ENCODE measurements at places on chromosomes 1 and 21. TPM values are rescaled to one million over a fixed set of nuclear protein-coding genes. Genes with fewer than 3 reads are reported as not detected.
A peak's percentile ranks its signal among the peaks of the same experiment; 100 is the strongest.

- DNase-seq, result no peak
Observed at GRCh38 chr1:202304375-202304774, 37.4 kb downstream of the UBE2T start.

GRCh38 chr1:62746086-62746808 lies 37.7 kb upstream of the ATG4C start:
- DNase-seq, result peak; percentile 59

Gene CYP4X1
- not detected for total RNA-seq

DNA sequence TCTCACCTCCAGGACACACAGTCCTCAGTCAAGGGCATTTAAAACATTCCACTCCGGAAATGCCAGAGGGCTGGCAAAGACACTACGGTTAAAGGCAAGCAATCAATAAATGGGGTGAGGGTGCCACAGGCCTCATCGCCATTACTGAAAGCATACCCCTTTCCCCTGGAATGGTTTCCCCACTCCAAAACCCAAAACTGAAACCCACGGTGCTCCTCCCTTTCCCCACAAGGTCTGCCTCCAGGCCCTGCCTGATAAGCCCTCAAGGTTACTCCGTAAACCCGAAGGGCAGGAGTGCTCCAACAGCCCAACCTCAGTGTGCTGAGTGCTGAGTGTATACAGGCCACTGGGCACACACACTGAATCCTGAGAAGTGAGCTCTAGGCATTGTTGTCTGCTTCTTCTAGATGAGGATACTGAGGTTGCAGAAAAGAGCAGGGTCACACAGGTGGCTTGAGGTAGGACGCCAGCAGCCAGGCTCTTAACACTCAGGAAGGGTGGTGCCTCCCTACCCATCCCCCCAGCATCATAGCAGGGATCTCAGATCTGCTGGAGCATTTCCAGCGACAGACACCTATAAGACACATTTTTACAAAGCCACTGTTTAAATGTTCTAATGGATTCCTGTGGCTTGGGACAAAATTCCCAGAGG lies 29.0 kb downstream of the SSBP3 start:
- no peak for DNase-seq

DNA sequence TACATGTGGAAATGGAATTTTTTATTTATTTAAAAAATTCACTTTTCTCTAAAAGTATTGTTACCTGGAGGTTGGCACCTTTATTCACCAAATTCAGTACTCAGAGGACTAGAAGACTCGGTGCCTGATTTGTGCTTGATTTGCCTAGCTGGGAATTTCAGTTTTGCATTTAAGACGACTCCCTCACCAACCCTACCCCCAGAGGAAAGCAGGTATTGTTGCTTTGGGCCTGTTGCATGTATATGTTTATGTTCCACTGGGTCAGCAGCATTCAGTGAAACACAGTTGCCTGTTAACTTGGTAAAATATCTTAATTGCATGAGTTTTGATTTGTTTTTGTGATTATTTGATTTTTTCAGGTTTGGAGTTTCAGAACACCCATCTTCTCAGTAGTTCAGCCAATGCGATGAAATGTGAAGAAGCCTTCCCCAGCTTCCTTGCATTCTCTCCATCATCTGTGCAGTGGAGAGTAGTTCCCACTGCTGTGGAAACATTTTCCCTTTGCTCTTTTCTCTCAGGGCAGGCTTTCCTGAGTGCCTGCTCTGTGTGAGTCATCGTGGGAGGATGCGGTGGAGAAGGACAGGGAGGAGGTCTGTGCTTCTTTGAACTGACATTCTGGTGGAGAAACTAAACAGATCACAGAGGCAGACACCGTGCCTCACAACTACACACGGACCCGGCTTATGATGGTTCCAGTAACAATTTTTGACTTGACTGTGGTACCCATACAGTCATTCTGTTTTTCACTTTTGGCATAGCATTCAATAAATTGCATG lies 6.4 kb downstream of the ADARB1 start:
- DNase-seq, result peak; percentile 63

Gene EPHB2
- 2.6 TPM for total RNA-seq

- DNase-seq, result no peak
Observed at GRCh38 chr1:200029035-200029821, 1.7 kb downstream of the NR5A2 start.

- DNase-seq, result no peak
Observed at GRCh38 chr1:75342786-75343185, 208.6 kb downstream of the LHX8 start.

DNA sequence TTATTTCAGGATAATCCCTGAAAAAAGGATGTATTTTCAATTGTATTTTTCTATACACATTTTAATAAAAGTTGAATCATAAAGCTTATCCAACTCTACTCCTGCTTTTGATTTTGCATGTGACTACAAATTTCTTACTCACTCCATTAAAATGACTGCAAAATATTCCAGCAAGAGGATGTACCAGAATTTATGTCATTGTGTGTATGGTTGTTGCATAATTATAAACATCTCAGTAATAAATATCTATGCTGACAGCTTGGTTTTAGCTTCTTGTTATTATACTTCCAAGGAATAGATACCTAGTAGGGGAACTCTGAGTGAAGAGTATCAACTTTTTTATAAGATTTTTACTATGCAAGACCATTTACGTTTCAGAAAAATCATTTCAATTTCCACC lies 463.2 kb upstream of the RUNX1 start:
- peak; percentile 27 for DNase-seq

DNA sequence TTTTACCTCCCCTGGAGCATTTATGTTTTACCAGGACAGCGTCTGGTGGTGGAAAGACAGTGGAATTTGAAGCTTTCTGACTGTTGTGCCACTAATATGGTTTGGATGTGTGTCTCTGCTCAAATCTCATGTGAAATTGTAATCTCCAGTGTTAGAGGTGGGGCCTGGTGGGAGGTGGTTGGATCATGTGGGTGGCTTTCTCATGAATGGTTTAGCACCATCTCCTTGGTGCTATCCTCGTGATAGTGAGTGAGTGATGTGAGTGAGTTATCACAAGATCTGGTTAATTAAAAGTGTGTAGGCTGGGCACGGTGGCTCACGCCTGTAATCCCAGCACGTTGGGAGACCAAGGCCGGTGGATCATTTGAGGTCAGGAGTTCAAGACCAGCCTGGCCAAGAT lies 23.7 kb downstream of the PHLDA3 start:
- DNase-seq, result no peak

GRCh38 chr1:175506081-175506480 lies 237.3 kb downstream of the TNR start:
- DNase-seq, result no peak

DNA sequence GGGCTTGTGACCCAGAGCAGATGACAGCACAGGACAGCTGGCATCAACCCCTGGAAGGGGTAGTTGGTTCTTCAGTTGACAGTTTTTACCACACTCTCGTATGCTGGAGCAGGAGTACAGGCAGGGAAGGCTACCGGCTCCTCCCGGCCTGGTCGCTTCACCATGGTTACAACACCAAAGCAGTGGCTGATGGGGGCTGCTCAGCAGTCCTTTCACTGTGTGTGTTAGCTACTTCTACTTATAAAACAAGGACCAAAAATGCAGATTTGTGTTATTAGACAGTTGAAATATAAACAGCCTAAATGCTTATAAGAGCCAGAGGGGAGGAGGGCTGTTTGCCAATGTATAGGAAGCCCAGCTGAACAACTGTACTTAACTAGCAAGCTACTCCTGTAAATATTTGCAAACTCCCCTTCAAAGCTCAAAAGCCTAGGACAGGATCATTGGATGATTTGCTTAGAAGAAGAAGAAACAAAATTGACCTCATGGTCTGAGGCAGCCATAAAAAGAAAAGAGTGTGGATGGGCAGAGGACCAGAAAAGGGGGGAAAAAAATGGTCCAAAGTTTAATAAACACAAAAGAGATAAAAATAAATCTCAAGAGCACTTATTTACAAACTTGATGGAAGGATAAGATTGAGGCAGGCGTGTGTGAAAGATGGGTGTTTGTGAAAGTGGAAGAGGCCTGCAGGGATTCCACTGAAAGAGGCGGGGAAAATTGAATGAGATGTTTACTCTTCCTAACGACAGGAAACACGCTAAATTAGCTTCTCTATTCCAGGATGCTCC lies 57.1 kb downstream of the TGFB2 start:
- DNase-seq, result no peak

Gene MRPL24
- 86.1 TPM for total RNA-seq

- DNase-seq, result no peak
Observed at GRCh38 chr1:111332190-111332589, 41.5 kb downstream of the CHIA start.

DNA sequence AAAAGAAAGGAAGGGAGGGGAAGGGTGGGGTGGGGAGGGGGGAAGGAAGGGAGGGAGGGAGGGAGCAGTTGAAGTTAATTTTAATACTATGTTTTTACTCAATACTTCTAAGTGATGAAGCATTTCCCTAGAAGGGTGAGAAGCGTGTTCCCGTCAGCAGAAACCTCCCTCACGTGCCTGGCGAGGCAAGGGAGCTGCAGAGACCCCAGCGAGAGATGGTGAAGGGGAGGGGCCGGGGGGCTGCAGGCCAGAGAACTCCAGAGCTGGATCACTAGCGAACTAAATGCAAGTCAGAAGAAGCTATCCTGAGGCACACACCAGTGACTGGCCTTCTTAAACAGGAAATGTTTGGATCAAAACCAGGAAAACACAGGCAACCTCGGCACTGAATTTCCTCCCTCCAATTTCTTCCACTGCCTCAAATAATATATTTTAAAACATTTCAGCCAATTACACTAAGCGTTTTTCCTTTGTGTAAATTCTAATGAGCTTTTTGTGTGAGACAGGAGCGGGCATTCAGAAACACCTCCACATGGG lies 18.0 kb downstream of the WDR4 start:
- DNase-seq, result no peak

Gene RHCE
- total RNA-seq, result 1.6 TPM

GRCh38 chr1:111505641-111506119 lies 2.2 kb upstream of the ADORA3 start:
- no peak for DNase-seq

DNA sequence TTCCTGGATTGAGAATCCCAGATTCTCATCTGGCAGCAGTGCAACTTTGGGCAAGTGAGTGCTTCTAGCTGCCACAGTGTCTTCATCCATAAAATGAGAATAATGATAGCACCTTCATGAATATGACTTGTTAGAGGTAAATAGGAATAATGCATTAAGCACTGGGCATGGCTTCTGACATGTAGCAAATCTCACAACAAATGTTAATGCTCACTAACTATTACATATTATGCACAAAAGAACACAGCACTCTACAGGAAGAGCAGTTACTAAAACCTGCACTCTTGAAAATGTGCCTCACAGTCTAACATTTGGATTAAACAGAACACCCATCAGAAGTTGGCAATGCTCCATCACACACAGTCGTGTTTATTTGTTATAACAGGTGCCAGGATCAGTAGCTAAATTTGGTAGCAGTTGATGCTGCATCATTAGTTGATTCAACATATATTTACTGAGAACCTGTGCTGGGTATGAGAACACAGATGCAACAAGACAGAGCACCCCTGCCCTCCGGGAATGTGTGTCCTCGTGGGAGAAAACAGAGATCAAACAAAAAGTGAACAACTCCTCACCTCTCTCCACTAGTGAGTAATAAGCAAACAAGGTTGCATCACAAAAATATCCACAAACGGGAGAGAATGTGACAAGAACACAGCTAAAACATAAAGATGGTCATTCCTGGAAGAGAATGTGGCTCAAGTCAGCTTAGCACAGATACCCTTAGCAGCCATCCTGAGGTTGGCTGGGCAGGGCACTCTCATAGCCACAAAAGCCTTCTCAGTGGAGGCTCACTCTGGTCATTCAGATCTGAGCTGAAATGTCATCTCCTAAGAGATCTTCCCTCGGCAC lies 26.2 kb upstream of the LBR start:
- DNase-seq, result peak; percentile 46

DNA sequence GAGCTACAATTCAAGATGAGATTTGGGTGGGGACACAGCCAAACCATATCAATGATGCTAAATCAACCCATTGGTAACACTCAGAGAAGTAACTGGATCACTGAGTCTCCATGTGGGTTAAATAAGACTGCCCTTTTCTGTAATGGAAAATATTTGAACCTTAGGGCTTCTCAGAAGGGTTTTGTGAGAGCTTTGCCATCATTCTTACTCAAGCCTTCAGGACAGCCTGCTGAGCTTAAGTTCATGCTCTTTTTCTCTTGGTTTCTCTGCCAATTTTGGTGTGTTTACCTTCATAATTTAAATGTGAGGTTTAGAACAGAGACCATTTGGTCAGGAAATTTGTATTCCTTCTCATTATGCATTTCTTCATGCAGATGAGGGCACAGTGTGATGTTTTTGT lies 74.7 kb downstream of the DISC1 start:
- no peak for DNase-seq

GRCh38 chr1:93798291-93798690 lies 80.7 kb downstream of the DNTTIP2 start:
- peak; percentile 89 for DNase-seq

DNA sequence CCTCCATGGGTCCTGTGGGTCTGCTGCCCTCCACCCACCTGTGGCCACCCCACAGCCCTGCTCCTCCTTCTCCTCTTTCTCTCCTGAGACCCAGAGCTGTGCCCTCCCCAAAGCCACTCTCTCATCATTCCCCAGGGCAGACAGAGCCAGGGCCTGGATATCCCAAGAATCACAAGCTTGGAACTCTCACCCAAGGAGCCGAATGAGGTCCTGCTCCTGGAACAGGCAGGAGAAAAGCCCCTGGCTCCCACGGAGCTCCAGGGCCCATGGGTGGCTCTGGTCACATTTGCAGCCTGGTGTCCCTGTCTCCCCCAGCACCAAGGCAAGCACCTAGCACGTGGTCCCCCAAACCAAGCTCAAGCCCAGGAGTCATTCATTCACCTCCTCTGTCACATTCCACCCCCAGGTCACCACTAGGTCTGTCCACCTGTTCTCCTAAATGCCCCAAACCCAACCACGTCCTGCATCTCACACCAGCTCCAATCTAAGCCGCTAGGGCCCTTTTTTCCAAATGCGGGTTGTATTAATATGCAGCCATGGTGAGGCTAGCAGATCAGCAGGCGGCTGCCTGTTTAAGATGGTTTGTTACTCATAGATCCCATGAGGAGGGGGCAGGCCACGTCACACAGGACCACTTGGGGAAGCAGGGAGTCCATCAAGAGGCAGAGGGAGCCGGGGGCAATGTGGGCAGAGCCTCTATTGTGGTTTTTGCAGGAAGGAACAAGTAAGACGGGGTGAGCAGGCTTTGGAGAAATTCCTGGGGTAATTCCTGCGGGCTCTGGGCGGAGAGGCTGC lies 215.5 kb upstream of the VAMP3 start:
- DNase-seq, result peak; percentile 45

DNA sequence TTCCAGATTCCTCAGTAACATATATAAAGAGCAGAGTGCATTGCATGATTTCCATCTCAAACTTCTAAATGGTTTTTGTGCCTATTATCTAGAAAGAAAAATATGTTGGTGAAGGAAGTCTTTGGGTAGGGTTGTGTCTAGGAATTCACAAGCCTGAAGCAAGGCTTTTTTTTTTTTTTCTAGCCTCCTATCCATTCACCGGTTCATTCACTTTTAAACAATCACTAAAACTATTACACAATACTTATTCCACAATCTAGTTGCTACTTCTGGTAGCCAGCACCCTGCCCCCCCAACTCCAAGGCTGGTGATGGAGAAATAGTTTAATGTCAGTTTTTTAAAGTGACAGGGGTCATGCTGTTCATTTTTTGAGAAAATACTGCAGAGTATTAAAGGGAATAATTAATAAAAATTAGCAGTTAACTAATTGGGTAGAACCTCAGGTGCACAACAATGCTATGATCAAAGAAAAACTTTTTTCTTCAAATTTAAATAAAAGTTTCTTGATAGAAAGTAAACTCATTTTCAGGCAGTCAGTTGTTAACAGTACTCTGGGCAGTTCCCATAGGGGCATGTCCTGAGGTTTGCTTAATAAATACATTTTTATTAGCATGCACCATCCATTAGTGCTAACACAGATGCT lies 10.9 kb downstream of the IRF2BP2 start:
- DNase-seq, result no peak

Gene FNDC5
- total RNA-seq, result 28.5 TPM

Measured in LHCN-M2 (cell line).